ENCODE measurements at places on chromosomes 2 and 18.

GRCh38 chr2:116545286-116546068 is 1269.0 kb upstream of the DDX18 start:
- no peak for DNase-seq

DNA sequence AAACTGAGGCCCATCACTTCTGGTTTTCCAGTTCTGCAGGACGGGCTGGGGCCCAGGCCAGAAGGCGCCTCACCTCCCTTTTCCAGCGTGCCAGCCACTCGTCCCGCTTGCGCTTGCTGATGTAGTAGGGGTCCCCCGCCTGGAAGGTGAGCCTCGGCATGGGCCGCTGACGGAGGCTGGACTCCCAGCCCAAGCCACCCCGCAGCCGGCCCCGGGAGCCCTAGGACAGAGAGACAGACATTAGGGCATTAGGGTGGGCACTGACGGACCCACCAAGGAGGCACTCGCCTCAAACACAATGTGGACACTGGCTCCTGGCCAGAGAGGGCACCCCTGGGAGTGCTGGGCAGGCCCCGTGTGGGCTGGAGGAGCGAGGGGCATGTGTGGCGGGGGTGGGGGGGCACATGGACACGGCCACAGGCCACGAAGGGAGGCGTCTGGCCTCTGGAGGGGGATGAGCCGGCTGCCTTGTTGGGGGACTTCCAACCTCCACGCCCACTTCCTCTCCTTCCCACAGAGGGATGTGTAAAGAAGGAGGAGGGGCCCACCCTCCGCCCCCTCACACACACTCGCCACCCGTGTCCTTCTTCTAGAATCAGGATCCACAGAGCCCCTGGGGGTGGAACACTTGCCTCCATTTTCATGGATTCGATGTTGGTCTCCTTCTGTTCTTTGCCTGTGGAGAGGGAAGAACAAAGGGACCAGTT is 66.7 kb downstream of the DNMT3A start:
- peak; percentile 67 for DNase-seq

DNA sequence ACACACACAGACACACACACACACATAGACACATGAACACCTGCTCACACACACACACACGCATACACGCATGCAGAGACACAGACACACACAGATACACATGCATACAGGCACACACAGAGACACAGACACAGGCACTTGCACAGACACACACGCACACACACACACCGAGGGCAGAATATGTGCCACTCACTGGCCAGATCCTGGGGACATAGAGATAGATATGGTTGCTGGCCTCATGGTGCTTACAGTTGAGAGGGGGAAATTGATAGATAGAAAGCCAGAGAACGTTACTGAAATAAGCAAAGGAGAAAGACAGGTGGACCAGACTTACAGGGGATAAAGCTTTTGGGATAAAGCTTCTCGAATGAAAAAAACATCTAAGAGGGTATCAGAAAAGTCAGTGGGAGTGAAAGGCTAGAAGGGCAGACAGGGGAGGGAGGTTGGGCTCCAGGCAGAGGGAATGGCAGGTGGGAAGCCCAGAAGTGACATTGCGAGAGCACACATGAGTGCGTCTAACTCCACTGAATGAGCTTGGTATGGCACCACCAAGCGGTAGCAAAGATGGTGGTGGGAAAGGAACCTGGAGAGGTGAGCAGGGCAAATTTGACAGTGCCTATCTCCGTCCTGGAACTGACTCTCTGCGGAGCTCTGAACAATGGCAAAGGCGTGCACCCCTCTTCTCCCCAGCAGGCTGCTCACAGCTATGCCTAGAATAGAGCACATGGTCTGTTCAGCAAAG is 390.1 kb upstream of the TRIB2 start:
- DNase-seq, result no peak

DNA sequence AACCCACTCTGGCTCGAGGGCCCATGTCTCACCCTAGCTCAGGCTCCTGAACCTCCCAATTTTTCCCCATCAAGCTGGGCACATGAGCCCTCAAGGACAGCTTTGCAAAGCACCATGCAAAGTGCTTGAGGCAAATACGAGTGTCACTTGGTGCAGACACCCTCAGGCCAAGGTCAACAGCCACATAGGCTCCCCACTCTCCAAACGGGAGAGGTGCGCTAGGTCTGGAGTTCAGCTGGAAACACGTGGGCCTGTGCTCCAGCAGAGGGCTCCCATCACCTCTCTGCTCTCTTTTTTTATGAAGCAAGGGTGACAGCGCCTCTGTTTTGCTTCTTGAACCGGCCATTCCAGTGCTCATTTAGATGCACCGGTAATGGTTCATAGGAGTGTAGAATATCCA is 11.9 kb upstream of the ARHGAP25 start:
- no peak for DNase-seq

DNA sequence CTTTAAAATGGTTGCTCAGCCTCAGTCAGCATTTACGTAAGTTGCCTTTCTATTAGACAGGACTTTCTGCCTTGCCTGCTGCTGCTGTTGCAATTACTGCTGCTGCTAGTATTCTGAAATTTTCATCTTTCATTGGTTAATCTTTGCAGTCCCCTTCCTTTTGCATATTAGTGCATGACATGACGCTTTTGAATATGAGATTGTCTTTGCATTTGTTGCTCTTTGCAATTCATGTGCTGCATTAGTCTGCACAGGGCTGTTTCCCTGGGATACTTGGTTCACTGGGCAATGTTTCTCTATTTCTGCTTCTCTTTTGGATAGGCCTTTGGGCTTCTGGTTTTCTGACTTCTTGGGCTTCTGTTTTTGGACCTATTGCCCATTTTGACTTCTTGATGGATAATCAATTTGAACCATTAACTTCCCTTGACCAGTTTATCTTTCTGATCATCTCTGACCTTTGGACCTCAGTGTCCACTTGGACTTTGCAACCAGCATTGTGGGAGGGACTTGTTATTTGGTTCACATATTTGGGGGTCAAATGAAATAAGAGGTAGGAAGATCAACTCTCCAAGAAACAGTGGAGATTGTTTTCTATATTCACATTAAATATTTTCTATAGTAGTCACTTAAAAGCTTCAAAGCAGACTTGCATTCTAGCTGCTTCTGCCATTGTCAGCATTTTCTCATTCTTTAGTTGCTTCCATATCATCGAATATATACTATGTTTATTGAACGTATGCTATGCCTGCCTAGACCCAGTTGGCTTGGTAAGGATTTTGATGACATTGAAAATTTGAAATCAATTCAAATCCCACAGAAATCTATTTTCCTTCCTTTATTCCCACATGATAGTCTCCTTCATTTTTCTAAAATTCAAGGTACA is 12.5 kb upstream of the BUB1 start:
- no peak for DNase-seq

DNA sequence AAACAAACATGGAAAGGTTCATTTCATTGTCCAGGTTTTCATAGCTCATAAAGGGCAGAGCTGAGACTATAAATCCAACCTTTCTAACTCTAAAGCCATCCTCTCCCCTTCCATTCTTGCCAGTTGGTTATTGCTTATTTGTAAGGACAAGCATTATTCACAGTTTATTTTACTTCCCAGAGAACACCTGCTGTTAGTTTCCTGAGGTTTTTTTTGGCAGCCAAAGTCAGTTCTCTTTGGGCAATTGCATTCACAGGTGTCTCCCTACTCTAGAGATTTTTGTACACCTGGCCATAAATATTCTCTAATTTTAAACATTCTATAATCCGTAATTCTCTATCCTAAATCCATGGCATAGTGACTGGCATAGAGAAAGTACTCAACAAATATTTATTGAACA is 87.3 kb upstream of the SPHKAP start:
- no peak for DNase-seq

- no peak for DNase-seq
These were observed 35.4 kb downstream of the SLC8A1 start for GRCh38 chr2:40416486-40416885.

DNA sequence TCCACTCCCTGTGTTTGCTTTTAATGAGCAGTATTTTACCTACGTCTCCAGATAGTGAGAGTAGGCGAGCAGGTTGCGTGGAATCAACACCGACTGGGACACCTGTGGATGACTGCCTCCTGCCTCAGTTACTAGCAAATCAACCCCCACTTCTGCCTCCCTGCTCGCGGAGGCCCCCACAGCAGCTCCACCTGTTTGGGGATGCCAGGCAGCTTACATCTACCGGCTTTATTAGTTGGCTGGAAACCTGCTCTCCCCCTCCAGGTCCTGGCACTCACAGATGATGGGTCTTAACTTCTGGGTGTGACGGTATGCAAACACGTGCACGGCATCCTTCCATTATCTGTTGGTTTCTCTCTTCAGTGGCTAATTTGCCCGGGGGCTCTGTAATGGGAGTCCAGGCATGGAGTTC is 164.4 kb upstream of the SESTD1 start:
- DNase-seq, result no peak

- no peak for DNase-seq
These were observed 99.0 kb downstream of the DGKD start for GRCh38 chr2:233453111-233453915.

DNA sequence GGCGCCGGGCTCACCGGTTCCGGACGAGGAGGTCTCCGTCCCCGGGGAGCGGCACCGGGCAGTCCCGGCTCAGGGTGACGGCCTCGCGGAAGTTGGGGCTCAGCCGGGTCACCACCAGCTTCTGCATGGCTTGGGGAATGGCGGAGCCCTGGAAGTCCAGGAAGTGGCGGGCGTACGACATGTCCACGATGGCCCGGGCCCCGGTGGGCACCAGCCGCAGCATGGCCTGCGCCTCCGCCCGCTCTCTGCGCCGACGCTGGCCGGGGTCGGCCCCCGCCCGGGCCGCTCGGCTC is 157 bp downstream of the PTGR3 start:
- DNase-seq, result no peak

Measured in activated T-cell treated with anti-CD3 and anti-CD28 coated beads, Interleukin-2, amount 50 U/mL, for 24 hours (primary cell).